ENCODE measurements at places on chromosomes 5 and 9.

DNA sequence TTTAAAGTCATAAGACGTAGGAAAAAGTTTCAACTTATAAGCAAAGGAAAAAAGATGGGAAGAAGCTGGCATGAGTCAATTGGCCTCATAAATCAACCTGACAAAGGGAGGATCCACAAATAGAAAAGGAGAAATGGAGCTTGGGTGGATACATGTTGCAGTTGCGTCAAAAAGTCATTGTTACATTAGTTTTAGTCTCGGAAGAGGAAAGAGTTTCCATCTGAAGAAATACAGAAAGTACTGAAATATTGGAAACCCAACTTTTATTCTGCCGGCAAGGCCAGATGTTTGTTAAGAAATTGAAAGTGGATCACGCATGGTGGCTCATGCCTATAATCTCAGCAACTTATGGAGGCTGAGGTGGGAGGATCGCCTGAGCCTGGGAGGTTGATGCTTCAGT lies 11.3 kb upstream of the TIMD4 start:
- no peak for DNase-seq

GRCh38 chr9:129567329-129567728 lies 53.6 kb downstream of the C9orf50 start:
- no peak for DNase-seq

GRCh38 chr5:41908374-41909079 lies 4.4 kb downstream of the RIMOC1 start:
- DNase-seq: no peak

DNA sequence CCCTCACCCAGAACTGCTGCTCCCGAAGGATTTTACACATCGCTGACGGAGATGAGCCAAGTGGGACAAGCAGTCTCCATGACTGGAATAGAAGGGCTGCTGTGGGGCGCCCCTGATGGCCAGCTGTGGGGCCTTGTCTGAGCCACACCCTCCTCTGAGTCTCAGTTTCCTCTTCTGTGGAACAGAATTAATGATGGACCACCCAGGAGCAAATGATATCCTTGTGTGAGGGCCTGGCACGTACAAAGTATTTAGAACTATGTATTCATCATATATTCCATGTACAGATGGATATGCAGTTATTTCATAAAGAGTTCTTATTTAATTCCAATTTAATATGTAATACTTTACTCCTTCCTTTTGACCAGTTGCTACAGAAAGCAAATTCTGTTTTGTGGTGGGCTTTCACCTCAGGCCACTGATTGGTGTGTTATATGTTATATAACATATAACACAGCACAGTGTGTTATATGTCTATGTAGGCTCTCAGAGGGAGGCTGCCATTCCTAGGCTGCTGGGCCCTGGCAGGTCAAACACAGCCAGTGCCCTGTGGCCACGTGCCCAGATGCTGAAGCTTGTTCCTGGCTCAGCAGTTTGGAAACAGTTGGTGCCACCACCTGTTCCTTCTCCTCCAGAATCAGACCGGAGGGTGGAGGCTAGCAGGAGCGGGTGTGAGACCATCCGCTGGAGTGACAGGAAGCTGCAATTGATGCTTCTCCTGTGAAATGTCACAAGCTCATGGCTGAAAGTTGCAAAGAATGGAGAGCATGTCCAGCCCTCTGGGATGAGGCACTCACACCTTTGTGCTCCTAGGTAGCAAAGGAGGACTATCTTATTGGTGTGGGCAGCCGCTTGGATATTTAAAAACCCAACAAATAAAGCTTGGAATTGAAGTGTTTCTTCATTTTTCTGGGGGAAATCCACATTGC lies 4.4 kb upstream of the FGD3 start:
- no peak for DNase-seq

DNA sequence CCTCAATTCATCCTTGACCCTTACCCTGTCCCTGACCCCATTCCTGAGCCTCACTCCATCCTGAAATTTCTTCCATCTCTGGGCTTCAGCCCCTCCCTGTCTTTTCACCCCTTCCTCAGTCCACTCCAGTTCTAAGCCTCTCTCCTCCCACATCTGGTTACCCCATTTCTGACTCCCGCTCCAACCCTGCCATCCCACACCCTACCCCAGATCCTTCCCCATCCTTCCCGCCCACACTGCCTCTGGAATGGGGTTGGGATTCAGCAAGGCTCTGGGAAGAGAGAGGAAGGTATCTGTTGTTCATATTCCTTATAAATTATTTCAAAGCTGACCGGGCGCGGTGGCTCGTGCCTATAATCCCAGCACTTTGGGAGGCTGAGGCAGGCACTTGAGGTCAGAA lies 29.9 kb upstream of the MVB12B start:
- DNase-seq: no peak

DNA sequence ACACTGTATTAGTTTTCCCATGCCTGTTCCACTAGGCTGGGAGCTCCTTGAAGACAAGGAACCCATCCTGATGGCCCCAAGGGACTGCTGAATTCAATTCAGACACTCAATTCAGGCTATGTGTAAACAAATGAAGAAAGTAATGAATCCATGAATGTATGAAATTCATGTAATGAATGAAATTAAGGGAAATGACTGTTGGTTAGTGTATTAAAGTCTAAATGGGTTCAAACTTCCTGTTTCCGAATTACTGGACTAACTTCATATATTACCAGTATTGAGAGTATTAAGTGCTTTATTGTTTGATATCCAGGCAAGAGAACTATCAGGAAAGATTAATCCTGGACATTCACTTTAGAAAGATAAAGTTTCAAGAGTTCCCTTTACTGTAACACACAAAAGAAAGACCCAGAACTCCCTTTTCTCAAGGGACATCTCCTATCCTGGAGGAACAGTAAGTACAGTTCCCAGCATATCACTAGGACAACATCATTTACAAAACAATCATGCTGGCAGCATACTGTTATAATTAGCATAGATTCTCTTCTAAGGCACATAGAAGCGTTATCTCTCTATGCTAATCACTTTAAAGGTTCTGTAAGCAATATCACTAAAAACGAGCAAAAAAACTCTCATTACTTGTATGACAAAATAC lies 28.5 kb upstream of the IFNK start:
- DNase-seq: no peak

Data from endothelial cell (in vitro differentiated cells).